ENCODE measurements at places on chromosomes 5 and 9.

- no peak for DNase-seq
Measured at GRCh38 chr5:145775893-145776444, 59.2 kb downstream of the PRELID2 start.

DNA sequence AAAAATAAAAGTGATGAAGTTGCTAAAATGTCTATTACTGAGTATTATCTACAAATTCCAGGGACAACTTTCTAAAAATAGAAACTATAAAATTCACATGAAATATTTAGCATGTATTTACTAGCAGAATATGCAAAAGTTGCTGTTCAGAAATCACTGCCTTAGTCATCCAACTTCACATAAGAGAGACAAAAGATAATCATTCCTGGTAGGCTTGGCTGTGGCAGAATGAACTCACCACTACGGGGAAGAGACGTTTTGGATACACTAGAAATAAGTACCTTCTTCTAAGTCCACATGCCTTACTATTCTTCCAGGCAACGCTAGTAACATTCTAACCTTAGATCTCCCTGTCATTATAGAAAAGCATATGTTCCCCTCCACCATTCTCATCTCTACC, 272.2 kb downstream of the BNC2 start:
- no peak for DNase-seq

DNA sequence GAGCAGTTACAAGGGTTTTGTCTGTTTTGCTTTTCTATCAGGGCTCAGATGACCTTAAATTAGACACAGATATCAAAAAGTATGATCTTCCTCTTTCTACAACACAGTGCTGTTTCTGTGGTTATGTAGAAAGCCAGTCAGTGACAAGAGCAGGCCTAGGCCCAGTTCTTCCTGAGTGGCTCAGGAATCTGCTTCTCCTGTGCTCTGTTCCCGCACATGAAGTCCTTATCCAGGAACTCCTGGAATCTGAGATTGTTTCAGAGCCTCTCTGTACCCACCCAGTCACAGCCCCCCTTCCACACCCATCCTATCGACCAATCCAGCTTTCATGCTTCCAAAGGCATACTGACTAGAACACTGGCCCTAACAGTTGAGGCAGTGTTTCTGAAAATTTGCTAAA, 40.4 kb upstream of the SMU1 start:
- DNase-seq: no peak

DNA sequence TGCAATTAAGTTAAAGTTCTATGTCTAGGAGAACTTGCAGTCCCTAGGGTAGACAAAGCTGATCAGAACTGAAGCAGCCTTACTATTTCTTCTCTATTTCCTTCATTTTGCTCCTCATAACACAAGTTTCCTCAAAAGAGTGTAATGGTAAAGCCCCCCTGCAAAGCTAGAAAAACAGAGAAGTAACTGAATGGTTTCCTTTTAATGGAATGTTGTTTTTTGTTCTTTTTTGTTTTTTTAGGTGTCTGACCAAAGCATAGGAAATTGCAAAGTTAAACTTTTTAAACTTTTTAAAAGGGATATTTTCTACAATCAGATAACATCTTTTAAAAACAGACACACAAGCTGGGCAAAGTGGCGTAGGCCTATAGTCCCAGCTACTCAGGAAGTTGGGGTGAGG, 145.7 kb downstream of the TLE1 start:
- DNase-seq: no peak

- DNase-seq: no peak
Measured at GRCh38 chr5:150438873-150439546, 10.5 kb downstream of the RPS14 start.

GRCh38 chr9:138009803-138010690, 132.5 kb downstream of the CACNA1B start:
- no peak for DNase-seq
